ENCODE measurements at places on chromosomes 3 and 15.
A peak's percentile ranks its signal among the peaks of the same experiment; 100 is the strongest.

GRCh38 chr3:6168256-6168655 lies 692.7 kb upstream of the GRM7 start:
- no peak for DNase-seq

- DNase-seq, result no peak
Measured at GRCh38 chr3:81299481-81299880, 462.0 kb downstream of the GBE1 start.

DNA sequence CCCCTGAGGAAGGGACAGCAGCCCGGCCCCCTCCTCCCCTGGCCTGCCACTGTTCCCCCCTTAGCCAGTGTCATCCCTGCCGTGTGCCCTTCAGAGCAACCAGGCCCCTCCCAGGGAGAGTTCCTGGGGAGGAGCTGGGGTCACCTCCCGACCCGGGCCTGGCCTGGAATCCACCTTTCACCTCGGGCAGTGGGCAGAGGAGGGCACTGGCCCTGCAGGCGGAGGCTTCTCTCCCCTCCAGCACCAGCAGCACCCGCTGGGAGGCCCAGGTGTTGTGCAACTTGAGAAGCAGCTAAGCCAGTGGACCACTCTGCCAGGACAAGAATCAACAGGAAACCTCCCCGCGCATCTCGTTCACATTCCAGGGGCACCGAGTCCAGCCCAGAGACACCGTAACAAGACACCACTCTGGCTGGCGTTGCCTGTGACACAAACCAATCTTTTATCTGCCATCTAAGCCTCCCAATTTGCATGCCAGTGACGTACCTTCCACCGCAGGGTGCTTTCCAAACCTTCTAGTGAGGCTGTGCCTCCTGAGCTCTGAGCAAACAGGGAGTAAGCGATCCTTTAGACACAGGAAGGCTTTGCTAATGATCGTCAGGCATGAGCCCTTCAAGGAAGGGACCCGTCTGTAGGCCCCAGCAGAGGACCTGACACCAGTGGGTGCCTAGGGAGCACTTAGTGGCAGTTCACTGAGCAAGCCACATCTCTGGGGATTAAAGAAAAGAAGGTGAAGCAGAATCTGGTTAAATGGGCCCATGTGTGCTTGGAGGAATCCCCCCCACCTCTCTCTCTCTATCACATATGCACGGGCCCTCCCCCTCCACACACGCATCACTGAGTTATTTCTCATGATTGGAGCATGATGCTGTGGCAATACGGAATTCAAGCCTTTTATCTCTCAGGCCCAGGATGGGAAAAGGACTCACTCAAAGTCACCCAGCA lies 98.9 kb upstream of the TLE3 start:
- peak; percentile 78 for DNase-seq

- no peak for DNase-seq
Measured at GRCh38 chr15:61172325-61172724, 56.8 kb downstream of the RORA start.

GRCh38 chr3:79953591-79954101 lies 185.8 kb upstream of the ROBO1 start:
- no peak for DNase-seq

DNA sequence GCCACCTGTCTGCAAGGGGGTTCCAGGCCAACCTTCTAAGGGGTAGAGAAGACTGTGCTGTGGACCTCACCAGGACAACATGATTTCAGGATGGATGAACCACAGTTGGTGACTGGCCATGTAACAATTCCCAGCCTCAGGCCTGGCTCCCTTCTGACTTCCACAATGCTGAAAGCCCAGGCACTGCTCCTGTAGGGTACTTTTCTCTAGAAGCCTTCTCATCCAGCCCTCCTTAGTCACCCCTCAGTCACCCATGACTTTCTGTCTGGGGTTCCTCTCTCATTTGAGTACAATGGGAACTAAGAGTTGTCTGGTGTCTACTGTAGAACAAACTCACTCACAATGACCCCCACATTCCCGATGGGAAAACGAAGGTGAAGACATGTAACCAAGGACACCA lies 8.6 kb downstream of the ALS2CL start:
- no peak for DNase-seq

- no peak for DNase-seq
Measured at GRCh38 chr3:63479661-63480035, 172.8 kb upstream of the SNTN start.

- DNase-seq, result peak; percentile 72
Measured at GRCh38 chr3:32374788-32375595, 16.7 kb upstream of the CMTM7 start.

DNA sequence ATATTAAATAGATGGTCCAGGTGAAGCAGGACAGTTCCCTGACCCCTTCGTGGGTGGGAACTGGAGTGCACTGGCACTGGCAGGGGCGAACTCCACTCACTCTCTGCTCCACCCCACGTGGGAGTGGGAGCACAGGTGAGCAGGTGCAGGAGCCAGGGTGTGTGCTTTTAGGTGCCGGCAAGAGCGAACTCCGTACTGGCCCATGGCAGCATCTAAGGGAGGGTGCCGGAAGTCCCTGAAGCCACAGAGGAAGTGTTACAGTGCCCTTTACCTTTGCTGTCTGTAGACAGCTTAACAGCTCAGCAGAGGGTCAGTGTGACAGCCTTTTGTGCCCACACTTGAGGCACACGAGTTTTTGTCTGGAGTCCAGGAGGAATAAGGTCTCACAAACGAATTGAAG lies 26.7 kb upstream of the PIAS1 start:
- no peak for DNase-seq

GRCh38 chr15:71654720-71655174 lies 155.6 kb upstream of the NR2E3 start:
- DNase-seq, result peak; percentile 65

- DNase-seq, result no peak
Measured at GRCh38 chr15:67103869-67104268, 38.5 kb downstream of the SMAD3 start.

GRCh38 chr15:66830823-66831222 lies 128.8 kb downstream of the SMAD6 start:
- no peak for DNase-seq

DNA sequence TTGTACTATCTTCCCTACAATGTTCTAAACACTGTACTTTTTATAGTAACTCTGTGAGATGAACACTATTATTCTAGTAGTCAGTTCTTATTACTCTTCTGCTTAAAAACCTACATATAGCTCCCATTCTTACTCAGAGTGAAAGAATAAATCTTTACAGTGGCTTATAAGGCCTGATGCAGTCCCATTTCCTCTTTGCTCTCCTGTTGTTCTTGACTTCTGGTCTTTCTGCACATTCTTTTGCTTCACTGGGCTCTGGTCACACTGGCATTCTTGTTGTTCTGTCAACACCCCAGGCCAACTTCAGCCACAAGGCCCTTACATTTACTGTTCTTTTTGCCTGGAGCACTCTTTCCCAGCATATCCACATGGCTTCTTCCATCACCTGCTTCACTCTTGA lies 58.2 kb upstream of the TP63 start:
- no peak for DNase-seq

DNA sequence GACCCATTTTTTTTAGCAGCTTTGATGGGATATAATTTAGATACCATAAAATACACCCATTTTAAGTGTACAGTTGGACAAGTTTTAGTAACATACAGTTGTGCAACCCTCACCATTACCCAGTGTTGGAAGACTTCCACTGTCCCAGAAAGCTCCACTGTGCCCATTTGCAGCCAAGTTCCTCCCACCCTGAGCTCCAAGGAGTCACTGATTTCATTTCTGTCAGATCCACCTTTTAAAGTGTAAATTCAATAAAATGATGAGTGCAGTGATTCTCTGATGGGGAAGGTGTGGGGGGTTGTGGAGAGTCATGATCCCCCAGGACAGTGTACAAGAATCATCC lies 93.2 kb upstream of the IGF1R start:
- no peak for DNase-seq

DNA sequence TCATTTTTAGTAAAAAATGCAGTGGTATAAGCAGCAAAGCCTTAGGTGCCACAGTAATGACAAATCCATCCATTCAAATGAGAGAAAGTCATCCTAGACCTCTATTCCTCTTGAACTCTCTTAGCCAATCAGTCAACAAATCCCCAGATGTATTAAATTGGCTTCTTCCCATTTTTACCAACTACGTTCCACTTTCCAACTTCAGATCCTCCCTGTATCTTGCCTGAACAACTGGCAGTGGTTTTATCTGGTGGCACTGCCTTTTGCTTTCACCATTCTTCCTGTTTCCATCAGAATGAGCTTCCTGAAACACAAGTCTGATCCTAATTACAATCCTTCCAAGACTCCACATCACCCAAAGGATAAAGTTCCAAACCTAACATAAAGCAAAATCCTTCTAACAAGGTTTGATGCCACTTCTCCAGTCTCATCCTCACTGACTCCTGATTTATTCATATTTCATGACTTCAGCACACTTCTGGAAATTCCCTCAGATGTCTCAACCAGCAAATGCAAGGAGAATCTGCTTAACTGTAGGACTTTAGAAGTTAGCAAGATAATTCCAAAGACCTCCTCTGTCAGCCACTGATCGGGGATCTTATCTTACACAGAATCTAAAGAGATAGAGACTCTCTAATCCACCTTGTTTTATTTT lies 69.8 kb upstream of the SLC4A7 start:
- peak; percentile 34 for DNase-seq

GRCh38 chr3:61449327-61450040 lies 111.9 kb upstream of the PTPRG start:
- no peak for DNase-seq

DNA sequence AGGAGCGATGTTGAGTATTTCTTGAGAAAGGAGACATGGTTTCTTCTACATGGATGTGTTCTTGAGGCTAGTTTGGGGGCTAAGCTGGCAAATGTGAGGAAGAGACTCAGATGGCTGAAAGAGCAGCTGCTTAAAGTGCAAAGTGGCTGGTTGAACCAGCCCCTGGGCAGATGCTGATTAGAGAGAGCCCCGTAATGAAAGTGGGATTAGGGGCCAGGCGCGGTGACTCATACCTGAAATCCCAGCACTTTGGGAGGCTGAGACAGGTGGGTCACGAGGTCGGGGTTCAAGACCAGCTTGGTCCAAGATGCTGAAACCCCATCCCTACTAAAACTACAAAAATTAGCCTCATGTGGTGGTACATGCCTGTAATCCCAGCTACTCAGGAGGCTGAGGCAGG lies 75.0 kb upstream of the GCNT3 start:
- no peak for DNase-seq

- peak; percentile 22 for DNase-seq
Measured at GRCh38 chr3:59545374-59545773, 495.5 kb upstream of the CFAP20DC start.

DNA sequence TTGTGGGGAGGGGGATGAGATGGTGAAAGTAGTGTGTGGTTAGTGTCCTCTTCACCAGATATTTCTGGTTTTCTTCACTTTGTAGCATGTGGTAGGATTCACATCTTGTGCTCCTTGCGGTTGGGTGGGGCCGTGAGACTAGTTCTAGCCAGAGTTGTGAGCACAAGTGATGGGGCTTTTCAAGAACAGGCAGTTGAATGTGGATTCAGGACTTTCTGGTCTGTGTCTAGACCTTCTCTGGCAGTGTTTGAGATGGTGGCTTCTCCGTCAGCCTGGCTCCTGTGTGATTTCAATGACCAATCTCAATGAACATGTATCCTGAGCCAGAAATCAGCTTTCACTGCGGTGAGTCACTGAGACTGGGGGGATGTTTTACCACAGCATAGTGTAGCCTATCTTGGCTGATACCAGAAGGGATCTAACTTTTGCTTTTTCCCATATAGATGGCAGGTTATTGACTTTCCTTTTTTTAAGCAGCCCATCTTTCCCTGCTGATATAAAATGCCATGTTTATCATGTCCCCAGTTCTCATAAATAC lies 82.6 kb downstream of the RPLP1 start:
- DNase-seq, result peak; percentile 80

GRCh38 chr3:122102191-122102935 lies 47.2 kb downstream of the CD86 start:
- no peak for DNase-seq

- no peak for DNase-seq
Measured at GRCh38 chr3:99940350-99940749, 122.7 kb downstream of the CMSS1 start.

GRCh38 chr3:72155391-72156064 lies 370.6 kb upstream of the PROK2 start:
- DNase-seq, result peak; percentile 99

DNA sequence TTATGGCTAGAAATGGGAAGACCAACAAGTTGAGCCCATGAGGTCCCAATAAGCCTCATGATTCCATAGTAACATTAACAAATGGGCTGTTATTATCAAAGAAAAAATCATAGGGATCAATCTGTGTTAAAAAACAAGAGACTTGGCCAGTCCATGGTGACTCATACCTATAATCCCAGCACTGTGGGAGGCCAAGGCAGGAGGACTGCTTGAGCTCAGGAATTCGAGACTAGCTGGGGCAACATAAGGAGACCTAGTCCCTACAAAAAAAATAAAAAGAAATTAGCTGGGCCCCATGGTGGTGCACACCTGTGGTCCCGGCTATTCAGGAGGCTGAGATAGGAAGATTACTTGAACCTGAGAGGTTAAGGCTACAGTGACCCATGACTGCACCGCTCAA lies 124.8 kb downstream of the DMXL2 start:
- peak; percentile 11 for DNase-seq

DNA sequence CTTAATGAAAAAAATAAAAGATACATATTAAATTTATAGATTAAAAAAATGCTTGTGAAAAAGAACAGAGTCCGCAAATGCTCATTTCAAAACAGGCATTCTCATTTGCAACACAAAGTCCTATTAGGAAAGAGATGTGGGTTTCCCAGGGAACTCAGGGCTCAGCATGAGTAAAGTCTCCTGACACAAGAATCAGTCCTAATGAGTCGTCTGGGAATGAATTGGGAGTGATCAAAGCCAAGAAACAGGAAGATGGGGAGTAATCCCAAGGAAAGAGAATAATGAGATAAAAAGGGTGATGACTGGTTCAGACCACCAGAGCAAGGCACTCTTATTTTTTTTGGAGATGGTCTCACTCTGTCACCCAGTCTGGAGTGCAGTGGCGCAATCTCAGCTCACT lies 443.7 kb downstream of the NR2F2 start:
- no peak for DNase-seq

GRCh38 chr3:197795200-197795599 lies 4.1 kb downstream of the LRCH3 start:
- DNase-seq, result peak; percentile 35

DNA sequence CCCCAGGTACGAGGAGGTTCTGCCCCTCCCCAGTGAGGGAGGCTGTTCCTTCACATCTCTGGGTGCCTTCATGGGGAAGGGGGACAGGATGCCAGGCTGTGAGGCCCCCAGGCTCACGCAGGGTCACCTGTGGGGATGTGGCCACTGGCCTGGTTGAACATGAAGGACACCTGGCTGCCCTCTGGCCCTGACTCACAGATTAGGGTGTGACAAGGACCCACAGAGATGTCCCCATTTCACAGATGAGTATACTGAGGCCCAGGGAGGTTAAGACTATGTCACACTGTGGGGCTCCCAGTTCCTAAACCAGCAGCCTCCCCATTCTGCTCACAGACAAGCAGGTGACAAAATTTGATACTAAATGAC lies 42.4 kb downstream of the PCSK6 start:
- DNase-seq, result no peak

- DNase-seq, result no peak
Measured at GRCh38 chr3:172216911-172217310, 177.5 kb downstream of the FNDC3B start.

GRCh38 chr3:18044971-18045880 lies 302.8 kb upstream of the TBC1D5 start:
- DNase-seq, result no peak

- DNase-seq, result peak; percentile 42
Measured at GRCh38 chr15:48641416-48641815, 4.1 kb downstream of the FBN1 start.

GRCh38 chr3:37324850-37325321 lies 150.5 kb upstream of the LRRFIP2 start:
- DNase-seq, result peak; percentile 25
